Right lobe of liver (tissue), 6 donors: ENCODE measurements at places on chromosomes 3 and 15.

DNA sequence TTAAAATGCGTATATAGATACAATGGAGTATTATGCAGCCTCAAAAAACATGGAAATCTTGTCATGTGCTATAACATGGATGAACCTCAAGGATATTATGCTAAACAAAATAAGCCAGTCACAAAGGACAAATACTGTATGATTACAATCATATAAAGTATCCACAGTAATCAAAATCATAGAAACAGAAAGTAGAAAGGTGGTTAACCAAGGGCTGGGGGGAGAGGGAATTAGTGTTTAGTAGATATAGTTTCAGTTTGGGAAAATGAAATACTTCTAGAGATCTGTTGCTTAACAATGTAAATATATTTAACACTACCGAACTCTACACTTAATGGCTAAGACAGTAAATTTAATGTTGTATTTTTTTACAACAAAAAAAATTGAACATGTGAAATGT is 9.0 kb downstream of the TOP2B start:
- no peak for DNase-seq

DNA sequence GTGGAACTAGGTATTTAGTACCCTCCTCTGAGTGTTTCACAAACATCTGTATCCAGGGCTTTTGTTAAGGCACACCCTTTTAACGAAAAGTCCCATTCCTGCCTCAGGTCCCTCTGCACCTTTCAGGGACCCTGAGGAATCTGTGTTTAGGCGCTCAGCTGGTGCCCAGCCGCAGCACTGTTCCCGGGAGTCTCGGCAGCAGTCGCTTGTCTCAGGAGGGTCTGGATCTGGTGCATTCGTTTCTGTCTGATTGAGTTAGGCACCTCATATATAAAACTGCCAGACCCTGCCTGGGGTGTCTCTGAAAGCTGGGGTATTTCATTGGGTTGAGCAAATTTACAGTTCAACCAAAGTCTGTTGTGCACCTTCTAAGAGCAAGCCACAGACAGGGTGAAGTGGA is 162.8 kb upstream of the TOPAZ1 start:
- no peak for DNase-seq

GRCh38 chr3:81837071-81837593 is 75.7 kb upstream of the GBE1 start:
- no peak for DNase-seq

DNA sequence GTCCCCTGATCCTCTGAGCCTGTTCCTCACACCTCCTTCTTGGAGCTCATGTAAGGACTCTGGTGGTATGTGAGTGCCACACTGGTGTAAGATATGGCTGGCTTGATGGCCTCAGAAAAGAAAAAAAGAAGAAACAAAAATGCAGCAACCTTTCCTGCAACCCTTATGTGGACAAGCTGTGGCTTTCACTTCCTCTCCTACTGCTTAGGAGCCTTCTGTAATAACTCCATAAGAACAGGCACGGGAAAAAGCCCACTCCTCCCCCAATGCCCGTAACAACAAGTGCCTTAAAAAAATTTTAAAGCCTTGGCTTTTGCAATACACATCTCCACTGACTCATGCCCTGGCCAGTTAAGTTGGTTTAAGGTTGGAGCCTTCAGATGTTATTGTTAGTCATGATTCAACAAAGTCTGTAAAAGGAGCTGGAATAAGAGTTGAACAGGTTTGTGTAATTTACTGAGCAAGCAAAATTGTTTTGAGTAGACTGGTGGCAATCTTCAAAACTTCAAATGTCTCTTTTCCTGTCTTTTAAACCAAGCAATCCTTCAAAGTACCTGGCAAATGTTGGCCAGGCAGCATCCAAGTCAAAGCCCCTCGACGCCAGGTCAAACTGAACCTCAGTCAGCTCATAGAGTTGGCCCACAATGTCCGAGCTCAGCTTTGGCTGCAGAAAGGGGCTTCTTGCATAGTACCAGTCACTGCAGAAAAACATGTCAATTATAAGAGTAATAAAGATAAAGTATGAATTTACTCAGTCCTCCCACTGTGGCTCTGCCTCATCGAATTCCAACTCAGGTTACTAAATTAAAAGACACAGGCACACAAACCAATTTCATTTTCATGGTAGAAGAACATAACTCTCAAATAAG is 22.9 kb downstream of the FYCO1 start:
- DNase-seq, result no peak

DNA sequence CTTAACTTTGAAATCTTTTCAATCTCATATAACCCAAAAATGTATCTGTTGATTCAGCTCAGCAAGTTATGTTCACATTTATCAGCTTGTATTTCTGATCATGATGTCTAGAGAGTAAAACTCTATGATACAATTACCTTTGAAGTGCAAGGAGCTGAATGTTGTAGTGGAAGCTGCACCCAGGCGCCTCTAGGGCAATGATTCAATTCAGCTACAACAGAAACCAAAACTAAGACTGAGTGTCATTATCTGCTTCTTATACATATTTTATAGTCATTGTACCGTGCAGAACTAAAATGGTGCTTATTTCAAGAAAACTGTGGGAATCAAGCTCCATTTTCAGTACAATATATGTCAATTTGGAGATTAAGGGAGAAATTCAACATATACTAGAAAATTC is 1237.5 kb downstream of the ZPLD1 start:
- DNase-seq, result no peak

GRCh38 chr15:91866371-91866905 is 12.9 kb downstream of the SLCO3A1 start:
- no peak for DNase-seq

DNA sequence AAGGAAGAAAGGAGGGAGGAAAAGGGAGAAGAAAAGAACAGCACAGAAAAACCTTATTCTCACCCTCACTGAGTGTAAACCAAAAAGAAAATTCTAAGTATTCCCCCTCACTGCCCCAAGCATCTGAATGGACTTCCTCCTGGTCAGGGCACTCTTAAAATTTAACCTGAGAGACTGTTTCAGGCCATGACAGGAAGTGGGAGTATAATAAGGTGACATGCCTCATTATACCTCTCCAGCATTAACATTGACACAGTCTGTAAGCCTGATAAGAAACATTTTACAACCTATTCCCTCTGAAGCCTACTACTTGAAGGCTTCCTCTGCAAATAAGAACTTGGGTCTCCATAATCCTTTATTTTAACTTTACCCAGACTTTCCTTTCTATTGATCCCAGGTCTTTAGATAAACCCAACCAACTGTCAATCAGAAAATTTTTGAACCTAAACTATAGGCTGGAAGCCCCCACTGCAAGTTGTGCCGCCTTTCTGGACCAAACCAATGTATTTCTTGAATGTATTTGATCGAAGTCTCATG is 41.7 kb downstream of the SLCO2A1 start:
- DNase-seq, result no peak

DNA sequence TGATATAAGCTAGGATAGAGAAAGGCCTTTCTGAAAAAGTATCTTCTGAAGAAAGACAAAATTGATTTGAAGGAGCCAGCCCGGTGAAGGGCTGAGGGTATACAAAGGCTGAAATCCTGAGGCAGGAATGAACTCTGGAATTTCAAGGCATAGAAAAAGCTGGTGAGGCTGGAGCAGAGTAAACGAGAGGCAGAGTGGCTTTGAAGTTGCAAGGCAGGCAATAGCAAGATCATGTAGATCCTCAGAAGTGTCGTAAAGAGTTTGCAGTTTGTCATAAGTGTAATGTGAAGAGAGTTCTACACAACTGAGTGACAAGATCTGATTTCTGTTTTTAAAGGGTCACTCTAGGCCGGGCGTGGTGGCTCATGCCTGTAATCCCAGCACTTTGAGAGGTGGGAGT is 69.0 kb downstream of the HMG20A start:
- no peak for DNase-seq

- DNase-seq, result no peak
These were observed 15.5 kb upstream of the CHD2 start for GRCh38 chr15:92884436-92885223.

DNA sequence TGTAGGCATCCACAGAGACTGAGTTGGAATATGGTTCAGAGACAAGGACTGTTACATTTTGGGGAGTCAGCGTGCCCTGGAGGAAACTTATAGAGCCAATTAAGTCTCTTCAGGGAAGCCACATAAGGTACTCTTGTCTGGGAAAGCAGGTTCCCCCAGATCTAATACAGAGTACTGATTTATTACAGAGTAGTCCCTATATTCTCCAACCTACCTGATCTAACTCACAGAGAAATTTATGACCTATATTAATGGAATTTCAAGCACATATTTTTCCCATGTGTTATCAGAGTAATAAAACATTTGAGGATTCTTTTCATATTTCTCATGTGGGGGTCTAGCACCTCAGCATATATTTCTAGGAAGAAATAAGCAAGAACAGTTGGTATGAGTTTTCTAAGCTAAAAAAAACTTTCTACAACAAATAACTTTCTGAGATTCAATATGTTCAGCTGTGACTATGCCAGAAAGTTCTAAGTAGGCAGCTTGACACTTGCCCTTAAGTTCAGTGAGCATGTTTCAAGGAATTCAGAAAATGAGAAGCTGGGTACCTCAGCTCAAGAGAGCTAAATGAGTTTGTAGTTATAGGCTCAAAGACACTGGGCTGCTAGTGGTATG is 75.3 kb upstream of the COL8A1 start:
- DNase-seq, result no peak

GRCh38 chr3:149658744-149659497 is 1.1 kb upstream of the WWTR1 start:
- DNase-seq, result no peak

GRCh38 chr3:131067983-131068382 is 41.3 kb downstream of the NEK11 start:
- no peak for DNase-seq

DNA sequence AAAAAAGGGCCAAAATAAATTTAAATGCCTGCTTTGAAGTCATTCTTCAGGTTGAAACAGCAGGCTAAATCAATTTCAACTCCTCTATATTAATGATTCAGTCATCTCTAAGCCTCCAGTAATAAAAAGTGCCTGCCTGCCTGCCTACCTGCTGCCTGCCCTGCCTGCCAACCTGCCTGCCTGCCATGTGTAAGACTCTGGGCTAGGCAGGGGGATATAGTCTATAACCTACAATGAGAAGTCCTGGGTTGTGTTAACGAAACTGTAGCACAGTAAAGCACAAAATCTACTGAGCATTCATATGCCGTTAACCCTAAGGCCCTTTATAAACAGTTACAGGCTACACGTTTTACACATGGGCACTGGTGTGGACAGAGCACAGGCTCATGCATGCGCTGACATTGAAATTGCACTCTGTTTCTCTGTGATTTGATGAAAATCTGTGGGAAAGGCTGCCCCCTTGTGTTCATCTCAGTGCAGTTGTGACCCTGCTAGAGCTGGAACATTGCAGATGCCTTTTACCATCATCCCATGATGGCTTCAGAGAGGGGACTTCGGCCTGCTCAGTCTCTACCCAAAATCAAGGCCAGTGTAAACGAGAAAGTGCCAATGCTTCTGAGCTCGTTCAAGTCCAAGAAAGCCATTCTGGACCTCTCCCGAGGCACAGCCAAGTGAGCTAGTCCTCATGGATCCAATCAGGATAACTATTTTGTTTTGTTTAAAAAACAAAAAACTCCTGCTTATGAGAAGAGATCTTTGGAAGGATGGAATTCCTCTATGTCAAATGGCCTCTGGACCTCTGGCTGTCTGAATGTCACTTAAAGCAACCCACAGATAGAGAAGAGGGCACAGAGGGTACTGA is 64.6 kb downstream of the EFL1 start:
- no peak for DNase-seq

GRCh38 chr3:4829031-4829394 is 150.2 kb upstream of the BHLHE40 start:
- DNase-seq, result no peak

- DNase-seq, result no peak
These were observed 602.4 kb downstream of the UNC13C start for GRCh38 chr15:54580643-54581042.

DNA sequence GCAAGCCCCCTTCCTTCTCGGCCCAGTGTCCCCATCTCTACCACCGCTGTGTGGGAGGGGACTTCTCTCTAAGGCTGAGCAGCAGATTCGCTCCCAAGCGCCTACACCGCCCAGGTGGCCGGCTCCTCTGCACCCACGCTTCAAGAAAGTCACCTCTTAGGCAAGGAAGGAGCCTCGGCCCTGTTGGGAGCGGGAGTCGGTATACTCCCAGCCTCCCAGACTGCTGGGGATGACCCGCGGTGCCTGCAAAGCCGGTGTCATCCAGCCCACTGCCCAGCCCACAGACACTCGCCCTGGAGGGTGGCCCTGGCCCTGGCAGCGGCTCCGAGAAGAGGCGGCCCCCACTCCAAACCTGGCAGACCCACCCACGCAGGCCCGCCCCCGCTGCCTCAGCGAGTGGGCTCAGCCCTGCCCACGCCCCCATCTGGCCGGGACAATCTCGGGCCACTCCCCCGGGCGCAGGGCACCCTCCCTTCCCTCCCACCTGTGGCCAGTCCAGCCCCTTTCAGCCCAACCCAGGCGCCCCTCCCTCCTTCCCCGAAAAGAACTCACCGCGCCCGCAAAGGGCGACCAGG is 396 bp downstream of the CHRNB4 start:
- no peak for DNase-seq

DNA sequence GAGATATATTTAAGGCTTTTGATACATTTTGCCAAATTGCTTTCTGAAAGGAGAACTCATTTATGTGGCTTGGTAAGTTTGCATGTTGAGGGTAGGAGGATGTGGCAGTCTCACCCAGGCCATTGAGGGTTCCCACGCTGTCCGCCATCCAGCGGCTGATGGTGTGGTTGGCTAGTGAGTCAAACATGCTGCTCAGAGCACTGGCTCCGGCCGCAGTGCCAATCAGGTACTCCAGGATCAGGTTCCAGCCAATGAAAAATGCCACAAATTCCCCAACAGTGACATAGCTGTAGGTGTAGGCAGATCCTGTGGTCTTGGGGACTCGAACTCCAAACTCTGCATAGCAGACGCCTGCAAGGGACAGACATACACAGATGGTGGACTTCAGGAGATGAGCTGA is 82.3 kb downstream of the CLDN11 start:
- no peak for DNase-seq

GRCh38 chr3:59107856-59108815 is 58.3 kb upstream of the CFAP20DC start:
- DNase-seq, result no peak

- DNase-seq, result no peak
These were observed 51.9 kb downstream of the PBRM1 start for GRCh38 chr3:52633786-52634185.

DNA sequence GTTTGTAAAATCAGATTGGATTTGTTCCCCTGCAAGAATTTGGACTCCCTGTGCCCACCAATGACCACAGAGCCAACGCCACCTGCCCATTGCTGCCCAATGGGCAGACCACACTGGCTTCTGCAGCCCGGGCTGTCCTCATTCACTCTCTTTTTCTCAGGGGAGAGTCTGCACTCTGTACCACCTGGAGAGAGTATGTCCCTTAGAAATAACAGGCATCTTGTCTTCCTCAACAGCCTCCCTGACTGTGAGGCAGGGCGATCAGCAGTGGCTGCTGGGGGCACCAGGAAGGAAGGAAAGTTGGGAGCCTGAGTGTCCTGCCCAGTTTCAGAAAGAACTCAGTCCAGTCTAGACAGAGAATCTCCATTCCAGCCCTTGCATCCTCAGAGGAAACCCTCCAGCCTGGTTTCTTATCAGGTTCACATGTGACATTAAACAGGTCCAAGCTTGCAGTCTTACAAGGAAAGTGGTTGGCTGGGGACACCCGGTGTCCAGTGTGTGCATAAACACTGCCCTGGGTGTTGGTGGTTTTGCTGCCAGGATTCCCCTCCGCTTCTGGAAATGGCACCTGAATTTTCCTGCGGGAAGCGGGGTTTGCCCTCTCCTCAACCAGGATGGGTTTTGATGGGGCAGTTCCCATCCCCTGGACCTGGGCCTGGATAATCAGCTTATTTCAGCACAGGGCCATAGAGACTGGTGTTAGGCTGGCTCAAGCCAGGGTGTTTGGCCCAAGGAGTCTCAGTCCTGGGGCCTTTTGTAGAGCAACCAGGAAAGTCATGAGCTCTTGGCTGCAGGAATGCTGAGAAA is 37.2 kb downstream of the SSUH2 start:
- DNase-seq, result no peak

GRCh38 chr3:186439725-186440124 is 77.7 kb upstream of the DGKG start:
- DNase-seq, result no peak
